Heart left ventricle (tissue), 16 donors: ENCODE measurements at places on chromosomes 11 and 22. TPM values are rescaled to one million over a fixed set of nuclear protein-coding genes. Genes with fewer than 3 reads are reported as not detected.

DNA sequence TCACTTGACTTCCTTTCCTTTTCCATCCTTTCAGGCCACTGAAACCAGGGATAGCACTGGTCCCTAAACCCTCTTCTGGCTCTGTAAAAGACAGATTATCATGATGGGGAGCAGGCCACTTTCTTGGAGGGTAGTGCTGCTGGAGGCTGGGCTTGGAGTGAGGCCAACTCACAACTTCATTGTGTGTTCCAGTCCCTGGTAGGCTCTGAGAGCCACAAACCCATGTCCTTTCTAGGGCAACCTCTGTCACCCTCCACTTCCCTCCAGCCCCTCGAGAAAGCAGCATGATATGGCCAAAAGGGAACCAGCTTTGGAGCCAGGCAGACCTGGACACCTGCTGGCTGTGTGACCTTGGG lies 2.3 kb downstream of the TKFC start:
- DNase-seq = no peak

GRCh38 chr11:79287952-79288351 lies 152.9 kb downstream of the TENM4 start:
- DNase-seq = no peak

DNA sequence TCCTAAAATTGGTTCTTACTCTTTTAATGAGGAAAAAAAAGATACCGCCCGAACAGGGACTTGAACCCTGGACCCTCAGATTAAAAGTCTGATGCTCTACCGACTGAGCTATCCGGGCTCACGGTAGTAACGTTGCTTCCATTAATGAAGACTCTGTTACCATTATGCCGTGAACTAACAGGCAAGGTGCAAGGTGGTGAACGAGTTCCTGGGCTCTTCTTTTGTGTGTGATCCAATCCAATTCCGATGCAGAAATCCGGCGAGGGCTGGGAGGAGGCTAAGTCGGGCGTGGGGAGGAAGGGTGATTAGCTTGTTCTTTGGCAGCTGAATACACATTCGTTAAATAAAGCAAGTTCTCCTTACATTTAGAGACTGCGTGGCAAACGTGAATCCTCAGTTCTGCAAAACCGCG lies 49.0 kb downstream of the OR4D9 start:
- DNase-seq = no peak

- DNase-seq = no peak
Measured at GRCh38 chr22:44773082-44773481, 20.7 kb downstream of the ARHGAP8 start.

GRCh38 chr11:15969281-15969680 lies 387.1 kb downstream of the SOX6 start:
- DNase-seq = no peak

GRCh38 chr22:42947211-42947990 lies 67.5 kb downstream of the PACSIN2 start:
- peak; percentile 81 for DNase-seq

DNA sequence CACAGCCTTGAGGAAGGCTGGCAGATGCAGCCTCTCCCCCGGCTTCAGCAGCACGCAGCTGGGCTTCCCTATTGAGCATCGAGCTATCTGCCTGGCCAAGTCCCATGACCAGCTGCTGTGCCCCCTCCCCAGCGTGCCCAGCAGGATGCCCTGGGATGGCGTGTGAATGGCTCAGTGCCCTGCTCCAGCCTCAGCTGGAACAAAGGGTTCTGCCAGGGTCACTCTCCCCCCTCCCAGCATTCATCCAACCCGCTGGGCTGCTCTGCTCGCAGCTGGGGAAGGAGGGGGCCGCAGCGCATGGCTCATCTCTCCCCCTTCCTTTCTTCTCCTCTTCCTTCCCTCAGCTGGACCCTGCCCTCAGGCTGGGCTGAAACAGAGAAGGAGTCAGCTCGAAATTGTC lies 14.5 kb downstream of the LRP4 start:
- peak; percentile 78 for DNase-seq

DNA sequence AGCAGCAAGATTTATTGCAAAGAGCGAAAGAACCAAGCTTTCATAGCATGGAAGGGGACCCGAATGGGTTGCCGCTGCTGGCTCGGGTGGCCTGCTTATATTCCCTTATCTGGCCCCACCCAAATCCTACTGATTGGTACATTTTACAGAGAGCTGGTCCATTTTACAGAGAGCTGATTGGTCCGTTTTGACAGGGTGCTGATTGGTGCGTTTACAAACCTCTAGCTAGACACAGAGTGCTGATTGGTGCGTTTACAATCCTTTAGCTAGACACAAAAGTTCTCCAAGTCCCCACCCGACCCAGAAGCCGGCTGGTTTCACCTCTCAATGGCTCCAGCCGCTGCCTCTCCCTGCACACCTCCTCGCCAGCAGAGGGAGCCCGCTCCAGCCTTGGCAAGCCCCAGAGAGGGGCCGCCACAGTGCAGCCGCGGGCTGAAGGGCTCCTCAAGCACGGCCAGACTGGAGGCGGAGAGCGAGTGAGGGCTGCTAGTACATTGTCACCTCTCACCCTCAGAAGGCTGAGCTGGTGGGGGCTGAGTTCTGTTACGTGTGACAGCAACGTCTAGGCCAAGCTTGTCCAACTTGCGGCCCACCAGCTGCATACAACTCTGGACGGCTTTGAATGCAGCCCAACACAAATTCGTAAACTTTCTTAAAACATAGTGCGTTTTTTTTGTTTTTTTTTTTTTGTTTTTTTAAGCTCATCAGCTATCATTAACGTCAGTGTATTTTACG lies 8.7 kb downstream of the PTH start:
- DNase-seq = peak; percentile 46

DNA sequence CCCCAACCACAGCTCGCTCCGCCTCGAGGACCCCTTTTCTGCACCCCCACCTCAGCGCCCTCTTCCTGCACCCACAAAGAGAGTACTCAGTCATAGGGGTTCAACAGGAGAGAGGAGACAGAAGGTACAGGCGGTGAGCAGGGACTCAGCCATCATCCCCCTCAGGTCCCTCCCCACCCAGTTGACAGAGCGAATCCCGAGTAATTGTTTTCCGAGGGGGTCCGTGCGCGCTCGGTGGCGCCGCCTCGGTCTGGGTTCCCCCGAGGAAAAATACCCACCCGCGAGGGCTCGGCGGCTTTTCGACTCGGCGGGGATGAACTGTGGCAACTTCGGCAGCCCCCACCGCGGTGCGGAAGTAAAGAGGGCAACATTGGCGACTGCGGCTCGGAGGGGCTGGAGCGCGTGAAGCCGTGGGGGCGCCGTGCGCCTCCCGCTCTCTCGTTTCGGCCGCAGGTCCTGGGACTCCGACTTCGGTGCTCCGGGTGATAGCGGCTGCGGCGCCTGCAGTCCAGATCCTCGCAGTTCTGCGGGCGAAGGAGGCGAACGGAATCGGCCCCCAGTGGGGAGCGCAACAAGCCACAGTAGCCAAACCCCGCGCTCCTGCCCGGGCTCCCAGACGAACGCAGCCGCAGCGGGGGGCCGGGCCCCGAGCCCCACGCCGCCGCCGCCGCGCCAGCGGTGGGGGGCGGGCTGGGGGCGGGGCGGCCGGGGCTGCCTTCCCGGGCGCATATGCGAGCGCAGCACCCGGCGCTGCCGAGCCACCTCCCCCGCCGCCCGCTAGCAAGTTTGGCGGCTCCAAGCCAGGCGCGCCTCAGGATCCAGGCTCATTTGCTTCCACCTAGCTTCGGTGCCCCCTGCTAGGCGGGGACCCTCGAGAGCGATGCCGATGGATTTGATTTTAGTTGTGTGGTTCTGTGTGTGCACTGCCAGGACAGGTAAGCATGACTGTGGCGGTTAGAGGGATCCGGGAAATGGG lies at the start of gene NELL1:
Gene NELL1, plus strand, starts transcription at position 743 of the 976 bp plus-strand sequence.
- DNase-seq = no peak

DNA sequence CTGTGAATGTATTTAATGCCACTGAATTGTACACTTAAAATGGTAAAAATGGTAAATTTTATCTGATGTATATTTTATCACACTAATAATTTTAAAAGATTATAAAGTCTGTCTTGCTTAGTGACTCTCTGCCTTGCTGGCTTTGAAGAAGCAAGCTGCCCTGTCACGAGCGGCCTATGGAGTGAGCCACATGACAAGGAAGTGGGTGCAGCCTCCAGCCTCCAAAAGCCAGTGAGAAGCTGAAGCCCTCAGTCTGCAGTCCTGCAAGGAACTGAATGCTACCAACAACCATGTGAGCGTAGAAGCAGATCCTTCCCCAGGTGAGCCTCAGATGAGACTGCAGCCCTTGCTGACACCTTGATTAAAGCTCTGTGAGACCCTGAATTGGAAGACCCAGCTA lies 20.0 kb downstream of the C11orf24 start:
- DNase-seq = no peak

GRCh38 chr11:60840470-60841430 lies 1.2 kb upstream of the CCDC86 start:
- DNase-seq = peak; percentile 72

DNA sequence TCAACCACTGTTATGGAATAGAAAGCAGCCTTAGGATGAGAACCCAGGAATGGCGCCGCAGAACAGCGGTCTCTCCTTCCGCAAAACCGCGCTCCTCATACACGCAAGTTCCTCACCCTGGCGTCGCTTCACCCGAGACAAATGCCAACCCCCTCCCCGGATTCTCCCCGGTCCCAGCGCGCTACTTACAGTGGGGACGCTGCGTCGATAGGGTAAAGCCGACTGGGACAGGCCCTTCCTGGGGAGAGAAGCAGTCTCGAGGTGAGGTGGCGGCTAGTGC lies 287 bp downstream of the RPS13 start:
- DNase-seq = no peak

DNA sequence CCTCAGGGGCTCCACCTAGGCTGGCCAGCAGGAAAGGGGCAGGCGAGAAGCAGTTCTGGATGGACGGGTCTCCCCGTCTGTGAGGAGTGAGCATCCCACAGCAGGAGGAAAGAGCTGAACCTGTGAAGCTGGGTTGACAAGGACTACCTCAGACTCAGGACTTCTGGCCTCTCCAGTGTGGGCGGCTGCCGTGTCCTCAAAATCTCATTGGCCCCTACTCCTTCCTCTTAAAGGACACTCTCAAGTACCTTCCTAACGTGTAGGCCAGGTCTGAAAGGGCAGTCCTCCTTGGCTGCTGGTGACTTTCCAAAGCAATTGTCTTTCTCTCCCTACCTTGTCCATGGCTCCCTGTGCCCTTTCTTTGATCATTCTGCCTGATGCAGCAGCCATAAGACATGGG lies 107.0 kb upstream of the AKIP1 start:
- peak; percentile 55 for DNase-seq

- no peak for DNase-seq
Measured at GRCh38 chr11:47460571-47461235, 11.8 kb upstream of the RAPSN start.

DNA sequence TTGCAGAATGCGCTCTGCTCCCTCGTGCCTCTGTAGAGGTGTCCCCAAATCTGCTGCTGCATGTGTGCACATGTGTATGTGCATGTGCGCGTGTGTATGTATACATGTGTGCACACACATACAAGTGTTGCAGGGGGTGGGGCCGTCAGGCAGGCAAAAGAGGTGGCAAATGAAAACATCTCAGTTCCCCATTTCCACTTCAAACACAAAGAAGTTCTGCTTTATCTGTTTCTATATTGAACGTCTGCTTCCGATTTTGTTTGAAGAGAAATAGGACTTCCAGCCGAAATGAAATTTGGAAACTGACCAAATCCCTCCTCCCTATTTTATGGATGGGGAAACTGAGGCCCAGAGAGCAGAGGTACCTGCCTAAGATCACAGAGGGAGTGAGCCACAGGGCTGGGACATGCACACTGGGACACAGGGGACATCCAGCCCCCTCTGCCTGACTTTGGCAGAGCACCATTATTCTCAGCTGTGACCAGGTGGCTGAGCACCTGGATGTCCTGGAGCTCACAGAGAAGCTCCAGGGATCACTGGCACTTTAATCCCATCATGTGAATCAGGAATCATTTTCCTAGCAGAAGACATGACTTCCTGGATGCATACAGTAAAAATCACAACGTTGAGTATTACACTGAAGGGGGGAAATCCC lies 41.2 kb upstream of the ALX4 start:
- no peak for DNase-seq

GRCh38 chr11:2466069-2466801 lies 21.4 kb downstream of the KCNQ1 start:
- DNase-seq = no peak

DNA sequence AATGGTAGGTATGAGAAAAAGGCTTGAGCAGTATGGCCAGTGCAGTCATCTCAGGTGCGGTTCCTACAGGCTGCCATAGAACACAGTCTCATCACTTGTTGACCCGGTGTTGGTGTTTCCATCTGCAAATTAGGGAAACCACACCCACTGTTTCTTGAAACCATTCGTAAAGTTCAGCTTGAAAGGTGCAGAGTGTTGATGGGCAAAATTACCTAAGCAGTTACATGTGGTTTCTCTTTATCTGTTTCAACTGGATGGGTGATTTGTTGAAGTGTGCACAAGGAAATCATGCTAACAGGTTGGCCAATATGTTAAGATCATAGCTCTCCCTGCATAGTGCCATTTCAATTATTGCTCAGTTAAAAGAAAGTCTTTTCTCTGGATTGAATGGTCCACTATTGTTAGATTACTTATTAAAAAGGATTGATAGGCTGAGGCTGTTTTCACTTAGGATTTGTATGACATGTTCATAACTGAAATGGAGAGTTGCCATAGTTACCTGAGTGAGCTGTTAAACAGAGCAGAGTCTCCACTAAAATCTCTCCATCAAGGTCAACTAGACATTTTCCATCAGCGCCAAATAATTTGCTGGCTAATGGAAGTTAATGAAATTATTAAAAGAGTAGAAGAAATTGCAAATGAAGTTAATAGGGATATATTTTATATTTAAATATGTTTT lies 203.1 kb upstream of the MTMR2 start:
- no peak for DNase-seq

GRCh38 chr11:73971175-73971719 lies 11.4 kb downstream of the UCP2 start:
- no peak for DNase-seq

DNA sequence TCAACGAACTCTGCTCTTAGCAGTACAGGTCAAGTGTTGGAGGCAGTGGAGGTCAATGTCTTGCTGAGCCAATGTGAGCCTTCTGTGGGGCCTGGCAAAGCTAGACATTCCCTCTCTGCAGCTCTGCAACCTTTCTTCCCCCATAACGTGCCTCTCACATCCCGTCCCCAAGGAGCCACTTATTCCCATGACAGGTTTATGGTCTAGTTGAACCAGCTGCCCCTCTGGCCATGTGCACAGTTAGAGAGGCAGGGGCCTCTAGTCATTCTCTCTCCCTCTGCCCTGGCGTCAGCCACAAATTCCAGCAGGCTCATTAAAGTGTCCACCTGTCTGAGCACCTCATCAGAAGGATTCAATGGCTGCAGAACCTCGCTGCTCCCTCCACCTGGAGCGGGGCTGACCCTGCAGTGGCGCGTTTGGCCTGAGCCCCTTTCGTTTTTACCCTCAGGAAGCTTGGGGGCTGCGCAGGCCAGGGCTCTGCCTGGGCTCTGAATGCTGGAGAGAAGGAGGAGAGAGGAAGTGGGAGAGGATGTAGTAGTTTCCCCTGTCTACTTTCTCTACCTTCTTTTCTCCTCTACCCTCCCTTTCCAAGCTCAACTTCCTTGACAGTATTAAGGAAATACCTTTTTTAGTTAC lies 302.1 kb upstream of the B3GAT1 start:
- no peak for DNase-seq

GRCh38 chr11:2599561-2600189 lies 100.1 kb downstream of the KCNQ1OT1 start:
- no peak for DNase-seq

- no peak for DNase-seq
Measured at GRCh38 chr11:327581-327923, 6.9 kb upstream of the IFITM3 start.

Gene HBG2
- not detected for total RNA-seq

Gene OR52I1
- not detected for total RNA-seq

Gene VWCE
- total RNA-seq = not detected

Gene KCNE3
- 3.3 TPM for total RNA-seq

Gene TMEM223
- 26.3 TPM for total RNA-seq

Gene OR6T1
- not detected for total RNA-seq

Gene TSGA10IP
- not detected for total RNA-seq

Gene TMEM191B
- not detected for total RNA-seq

Gene TYMP
- total RNA-seq = 16.6 TPM

Gene CASTOR1
- total RNA-seq = 3.8 TPM

Gene GLYAT
- total RNA-seq = 0.34 TPM
